Right lobe of liver (tissue), 6 donors: ENCODE measurements at places on chromosomes 13 and 19. TPM values are rescaled to one million over a fixed set of nuclear protein-coding genes. Genes with fewer than 3 reads are reported as not detected.

CELF5 gene
- 0.49 TPM for total RNA-seq

AZU1 gene
- total RNA-seq: 0.15 TPM

MBD3L3 gene
- total RNA-seq: not detected

PDX1 gene
- 0.10 TPM for total RNA-seq

C19orf81 gene
- total RNA-seq: not detected

LIM2 gene
- not detected for total RNA-seq

UBE2L5 gene
- total RNA-seq: not detected

IL11 gene
- total RNA-seq: not detected

SUPT20H gene
- 15.7 TPM for total RNA-seq

PRR12 gene
- 4.4 TPM for total RNA-seq
